ENCODE measurements at places on chromosomes 4 and X.

GRCh38 chr4:174658246-174658645, 136.0 kb upstream of the HPGD start:
- no peak for DNase-seq

- no peak for DNase-seq
Observed at GRCh38 chrX:119880076-119880475, 8.4 kb downstream of the NDUFA1 start.

DNA sequence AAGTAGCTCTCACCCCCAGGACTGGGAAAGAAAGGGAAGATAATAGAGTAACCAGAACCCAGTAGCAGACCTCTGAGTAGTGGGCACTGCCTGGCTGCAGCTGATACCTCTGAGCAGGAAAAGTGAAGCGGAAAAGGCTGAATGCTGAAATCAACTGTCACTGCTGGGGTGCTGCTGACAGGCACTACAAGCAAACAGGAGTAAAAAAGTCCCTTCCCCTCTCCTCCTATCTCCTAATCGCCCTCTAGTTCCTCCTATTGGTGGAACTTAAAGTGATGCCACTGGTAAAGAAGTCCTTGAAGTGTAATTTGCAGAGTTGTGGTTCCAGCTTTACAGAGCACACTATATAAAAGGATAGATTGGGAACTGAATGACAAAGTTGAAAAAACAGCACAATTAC, 32.8 kb upstream of the GLRB start:
- no peak for DNase-seq

- no peak for DNase-seq
Observed at GRCh38 chr4:122129061-122129460, 23.1 kb upstream of the BLTP1 start.

DNA sequence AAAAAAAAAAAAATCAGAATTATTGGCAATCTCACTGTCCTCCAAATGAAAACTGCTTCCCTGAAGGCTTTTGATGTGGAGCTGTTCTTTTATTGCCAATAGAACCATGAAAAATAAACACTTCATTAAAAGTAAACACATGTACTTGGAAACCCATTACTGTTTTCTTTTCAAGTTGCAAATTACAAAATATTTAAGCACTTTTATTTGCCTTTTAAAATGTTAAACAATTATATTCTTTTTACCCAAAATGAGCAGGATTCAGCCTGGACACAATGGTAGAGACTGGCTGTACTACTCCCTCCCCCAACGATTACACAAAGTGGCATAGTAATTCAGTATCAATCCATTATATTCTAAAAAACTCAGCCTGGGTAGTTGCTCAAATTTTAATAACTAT, 60.9 kb downstream of the SH2D1A start:
- no peak for DNase-seq

- DNase-seq: no peak
Observed at GRCh38 chr4:82519072-82519471, 42.7 kb downstream of the TMEM150C start.

Measured in coronary artery (tissue), 2 donors.